ENCODE measurements at places on chromosomes 12 and 14.

DNA sequence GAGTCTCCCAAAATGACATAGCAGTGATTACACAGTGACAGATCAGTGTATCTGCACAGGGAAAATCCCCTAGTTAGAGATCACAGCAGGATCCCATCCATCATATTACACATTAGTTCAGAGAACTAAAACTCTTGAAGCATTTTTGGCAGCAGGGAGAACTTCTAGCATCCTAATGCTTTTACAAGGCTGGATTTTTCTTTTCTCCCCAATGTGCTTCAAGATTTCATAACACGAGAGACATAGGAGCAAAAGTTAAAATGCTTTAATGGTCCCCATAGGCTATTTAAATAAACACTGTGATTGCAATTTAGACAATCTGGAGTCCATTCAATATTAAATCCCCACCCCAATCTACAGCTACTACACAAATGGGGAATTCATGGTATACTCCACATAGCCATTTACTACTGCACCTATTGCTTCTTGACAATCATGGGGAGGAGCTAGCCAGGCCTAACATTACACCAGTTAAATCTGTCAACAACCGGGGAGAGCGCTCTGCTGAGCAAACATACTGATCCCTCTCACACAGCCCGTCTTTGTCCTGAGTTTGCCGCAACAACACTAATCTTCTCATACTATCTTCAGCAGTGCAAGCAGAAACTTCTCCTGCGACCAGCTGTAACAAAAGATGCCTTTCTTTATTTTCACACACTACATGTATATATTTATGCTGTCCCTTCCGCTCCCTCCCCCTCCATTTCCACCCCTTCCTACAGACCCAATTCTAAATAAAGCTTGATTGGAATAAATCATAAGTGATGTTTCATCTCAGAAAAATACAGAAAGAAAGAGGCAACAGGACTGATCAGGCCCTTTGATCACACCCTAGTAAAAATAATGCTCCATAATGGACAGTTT lies 120.3 kb upstream of the SOX5 start:
- no peak for DNase-seq

DNA sequence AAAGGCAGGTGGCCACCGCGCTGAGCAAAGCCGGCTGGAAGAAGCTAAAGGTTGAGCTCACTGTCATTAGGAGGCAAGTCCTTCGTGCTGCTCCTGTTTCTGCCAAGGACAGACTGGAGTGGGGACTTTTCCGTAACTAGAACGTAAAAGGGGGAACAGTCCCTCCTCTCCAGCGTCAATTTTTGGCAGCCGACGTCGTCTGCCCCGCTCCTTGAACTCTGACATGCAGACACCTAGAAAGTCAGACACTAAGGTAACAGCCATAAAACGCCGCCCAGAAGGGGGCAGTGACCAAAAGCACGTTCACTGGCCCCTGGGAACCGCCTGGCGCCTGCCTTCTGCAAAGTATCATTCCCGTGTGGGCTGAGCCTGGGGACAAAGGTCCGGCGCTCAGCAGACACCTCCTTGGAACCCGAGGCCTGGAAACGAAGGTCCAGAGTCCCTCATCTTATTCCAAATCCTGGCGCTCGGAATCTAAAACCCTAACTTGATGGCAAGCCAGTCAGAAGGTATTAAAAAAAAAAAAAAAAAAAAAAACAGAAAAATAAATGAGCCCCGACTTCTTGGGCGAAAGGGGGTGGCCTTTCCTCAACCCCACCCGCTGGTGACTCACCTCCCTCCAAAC lies 1.1 kb upstream of the LRP1 start:
- peak; percentile 92 for DNase-seq

DNA sequence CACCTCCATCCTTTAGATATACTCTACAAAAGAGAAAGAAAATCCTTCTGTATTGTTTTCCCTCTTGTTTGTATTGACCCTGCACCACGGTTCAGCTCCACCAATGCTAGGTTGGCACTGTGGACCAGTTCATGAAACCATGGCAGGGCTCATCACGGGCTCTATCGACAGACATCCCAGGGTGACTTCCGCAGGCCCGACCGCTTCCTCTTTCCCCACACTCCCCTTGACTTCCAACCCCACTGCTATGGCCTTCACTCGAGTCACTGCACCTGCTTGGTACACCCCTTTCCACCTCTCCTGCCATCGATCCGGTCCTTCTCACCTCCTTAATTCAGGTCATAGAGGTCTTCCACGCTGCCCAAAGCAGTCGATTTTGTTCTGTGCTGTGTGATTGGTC lies 21.2 kb upstream of the AKAP5 start:
- DNase-seq, result no peak

DNA sequence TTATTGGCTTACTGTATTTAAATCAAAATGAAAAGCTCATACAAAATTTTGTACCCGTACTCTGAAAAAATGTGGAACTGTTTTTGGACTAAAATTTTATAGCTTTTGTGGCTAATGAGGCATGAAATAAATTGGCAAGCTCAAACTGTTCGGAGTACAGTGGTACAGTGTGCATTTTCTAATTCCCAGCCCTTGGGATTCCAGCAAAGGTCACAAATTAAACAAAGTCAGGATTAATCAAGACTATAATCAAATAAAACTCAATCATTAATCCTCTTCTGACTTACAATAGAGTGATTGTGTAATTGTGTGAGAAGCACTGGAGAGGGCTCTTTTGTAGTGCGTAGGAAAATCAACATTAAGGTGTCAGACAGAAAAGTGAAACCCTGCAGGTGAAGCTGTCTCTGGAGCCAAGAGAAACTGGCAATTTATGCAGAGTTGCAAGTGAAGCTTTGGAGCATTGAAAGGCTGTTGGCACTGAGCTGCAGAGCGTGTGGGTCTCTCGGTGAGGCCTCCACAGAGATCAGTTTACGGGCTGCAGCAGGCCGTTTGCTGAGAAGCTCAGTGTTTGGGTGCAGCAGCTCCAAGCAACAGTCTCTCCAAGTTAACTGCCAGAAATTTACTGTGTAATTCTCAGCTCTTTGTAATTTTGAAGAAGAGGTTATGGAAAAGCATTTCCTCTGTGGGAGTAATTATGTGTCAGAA lies 275.9 kb downstream of the FBXL14 start:
- no peak for DNase-seq

- DNase-seq, result no peak
Measured at GRCh38 chr12:72547573-72547972, 275.4 kb downstream of the TRHDE start.

- DNase-seq, result no peak
Measured at GRCh38 chr12:49220972-49221371, 32.1 kb upstream of the TUBA1A start.

DNA sequence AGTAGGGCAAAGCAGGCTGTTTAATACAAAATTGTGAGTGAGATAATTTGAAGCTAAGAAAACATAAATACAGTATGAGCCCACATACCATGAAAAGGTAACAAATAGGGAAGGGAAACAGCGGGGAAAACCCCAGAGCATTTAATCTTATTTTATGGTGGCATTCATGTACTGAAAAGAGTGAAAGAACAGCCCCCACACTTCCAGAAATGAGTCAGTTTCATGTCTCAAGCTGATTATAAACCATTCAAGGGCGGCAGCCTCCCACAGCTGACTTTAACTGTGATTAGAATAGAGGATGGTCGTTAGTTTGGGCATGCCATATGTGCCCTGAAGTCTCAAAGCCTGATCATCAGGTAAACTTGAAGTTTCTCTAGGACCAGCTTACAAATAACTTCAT lies 64.5 kb downstream of the FOXG1 start:
- no peak for DNase-seq

DNA sequence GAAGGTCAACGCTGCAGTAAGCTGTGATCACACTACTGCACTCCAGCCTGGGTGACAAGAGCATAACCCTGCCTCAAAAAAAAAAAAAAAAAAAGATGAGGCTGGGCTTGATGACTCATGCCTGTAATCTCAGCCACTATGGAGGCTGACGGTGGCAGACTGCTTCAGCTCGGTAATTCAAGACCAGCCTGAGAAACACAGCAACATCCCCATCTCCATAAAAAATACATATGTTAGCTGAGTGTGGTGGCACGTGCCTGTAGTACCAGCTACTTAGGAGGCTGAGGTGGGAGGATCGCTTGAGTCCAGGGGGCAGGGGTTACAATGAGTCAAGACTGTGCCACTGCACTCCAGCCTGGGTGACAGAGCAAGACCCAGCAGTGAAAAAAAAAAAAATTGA lies 50.4 kb downstream of the GXYLT1 start:
- peak; percentile 39 for DNase-seq

DNA sequence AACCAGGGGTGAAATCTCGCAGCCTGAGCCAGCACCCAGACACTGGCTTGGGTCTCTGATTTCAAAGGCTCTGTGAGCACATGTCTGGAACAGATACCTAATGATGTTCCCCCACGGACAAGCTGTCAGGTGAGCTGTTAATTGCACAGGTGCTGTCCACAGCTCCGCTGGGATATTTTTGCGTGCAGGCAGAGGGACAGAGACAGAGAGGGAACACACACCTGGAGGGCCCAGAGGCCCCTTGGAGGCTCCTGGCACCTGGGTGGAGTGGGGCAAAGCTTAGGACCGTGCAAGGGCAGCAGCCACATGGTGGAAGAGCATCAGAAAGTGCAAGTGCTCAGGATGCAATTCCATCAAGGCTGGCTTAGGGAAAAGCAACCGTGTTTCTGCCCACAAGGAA lies 57.3 kb downstream of the ARL6IP4 start:
- no peak for DNase-seq

- DNase-seq, result no peak
Measured at GRCh38 chr12:80698847-80699542, 8.4 kb upstream of the MYF6 start.

GRCh38 chr12:132152411-132152821 lies 8.2 kb downstream of the NOC4L start:
- DNase-seq, result no peak

DNA sequence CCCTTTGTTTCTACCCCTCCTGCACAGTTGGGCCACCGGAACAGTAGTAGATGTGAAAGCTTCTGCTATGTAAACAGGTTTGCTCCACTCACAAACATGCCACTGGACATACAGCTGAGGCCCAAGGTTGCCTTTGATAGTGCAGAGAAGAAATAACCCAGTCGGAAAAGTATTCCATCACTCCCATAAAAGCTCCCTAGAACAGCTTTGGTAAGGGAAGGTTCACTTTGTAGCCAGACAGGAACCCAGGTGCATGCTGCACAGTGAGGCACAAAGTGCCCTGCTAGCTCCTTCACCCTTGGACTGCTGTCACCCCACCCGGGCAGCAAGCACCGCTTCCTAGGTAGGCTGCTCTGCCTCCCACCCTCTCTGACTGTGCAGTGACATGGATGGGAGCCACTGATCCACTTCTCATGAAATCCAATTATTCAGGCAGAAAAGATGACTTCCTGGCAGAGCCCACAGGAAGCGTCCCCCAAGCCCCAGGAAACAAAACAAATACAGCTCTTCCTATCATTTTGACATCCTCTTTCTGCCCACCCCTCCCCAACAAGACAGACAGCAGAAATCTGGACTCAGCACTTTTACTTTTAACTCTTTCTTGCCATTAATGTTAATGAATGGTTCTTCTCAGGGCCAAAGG lies 100.2 kb downstream of the SRGAP1 start:
- no peak for DNase-seq

GRCh38 chr12:56528846-56529245 lies 7.2 kb downstream of the RBMS2 start:
- no peak for DNase-seq

DNA sequence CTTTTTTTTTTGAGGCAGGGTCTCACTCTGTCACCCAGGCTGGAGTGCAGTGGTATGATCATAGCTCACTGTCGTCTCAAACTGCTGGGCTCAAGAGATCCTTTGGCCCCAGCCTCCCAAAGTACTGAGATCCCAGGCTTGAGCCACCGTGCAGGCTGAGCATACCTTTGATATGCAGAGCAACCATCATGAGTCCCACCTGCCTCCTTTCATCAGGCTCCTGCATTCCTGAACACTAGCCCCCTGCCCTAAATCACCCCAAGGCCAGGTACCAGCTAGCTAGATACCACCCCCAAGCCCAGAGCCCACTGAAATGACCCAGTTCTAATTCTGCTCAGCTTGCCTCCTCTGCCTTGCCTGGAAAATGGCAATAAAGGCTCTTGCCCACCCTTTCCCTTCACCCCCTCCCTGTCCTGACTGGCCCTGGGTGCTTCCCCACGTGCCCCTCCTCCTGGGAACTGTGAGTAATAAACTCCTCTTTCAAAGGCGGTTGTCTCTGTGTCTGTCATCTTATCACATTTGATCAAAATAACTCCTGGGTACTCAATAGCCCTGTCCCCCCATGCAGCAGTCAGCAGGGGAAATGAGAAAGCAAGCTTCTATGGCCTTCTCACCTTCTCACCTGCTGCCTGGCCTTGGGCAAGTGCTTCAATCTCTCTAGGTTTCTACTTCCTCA lies 6.4 kb upstream of the BRF1 start:
- DNase-seq, result no peak

DNA sequence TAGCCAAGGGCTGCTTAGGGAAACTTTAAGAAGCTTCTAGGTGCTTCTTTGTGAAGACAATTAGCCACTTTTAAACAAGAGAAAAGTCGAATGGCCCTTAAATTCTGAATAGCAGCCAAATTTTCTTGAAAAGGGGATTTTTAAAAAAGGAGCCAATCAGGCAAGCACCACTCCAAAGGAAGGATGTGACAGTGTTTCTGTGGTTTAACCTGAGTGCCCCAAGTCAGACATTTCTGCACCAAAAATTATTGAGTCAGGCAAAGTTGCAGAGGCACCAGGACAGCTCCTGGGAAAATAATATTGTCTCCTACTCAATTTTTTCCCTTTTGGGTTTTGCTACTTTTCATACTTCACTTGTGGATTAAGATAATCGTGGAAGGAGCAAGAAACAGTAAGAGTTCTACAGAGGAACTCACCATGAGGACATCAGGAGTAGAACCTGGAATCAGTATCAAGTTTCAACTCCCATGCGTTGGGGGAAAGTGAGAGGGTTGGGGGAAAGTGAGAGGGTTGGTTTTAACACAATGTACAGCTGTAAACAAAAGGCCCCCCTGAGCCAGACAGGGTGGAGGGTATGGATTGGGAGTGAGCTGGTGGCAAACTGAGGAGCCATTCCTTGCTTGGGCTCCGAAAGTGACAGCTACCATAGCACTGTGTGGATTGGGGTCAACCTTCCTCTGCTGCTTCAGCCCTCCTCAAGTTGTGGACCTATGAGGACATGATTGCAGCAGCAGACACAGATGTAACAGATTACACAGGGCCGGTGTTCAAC lies 90.8 kb downstream of the SLC38A1 start:
- no peak for DNase-seq

- no peak for DNase-seq
Measured at GRCh38 chr14:42070031-42070430, 463.4 kb downstream of the LRFN5 start.

- no peak for DNase-seq
Measured at GRCh38 chr14:24079491-24080141, 8.3 kb downstream of the CPNE6 start.
